Right ventricle myocardium superior (tissue), 1 donor: ENCODE measurements at places on chromosomes 5 and 9. TPM values are rescaled to one million over a fixed set of nuclear protein-coding genes. Genes with fewer than 3 reads are reported as not detected.

The N4BP3 gene
- total RNA-seq = 2.7 TPM

- DNase-seq = peak; percentile 32
These were observed 23.0 kb downstream of the VAV2 start for GRCh38 chr9:133968966-133969617.

GRCh38 chr9:115413304-115413703, 295.3 kb upstream of the TNC start:
- no peak for DNase-seq

- DNase-seq = no peak
These were observed 130.0 kb downstream of the LIFR start for GRCh38 chr5:38426490-38426889.

- DNase-seq = no peak
These were observed 47.6 kb upstream of the JAK2 start for GRCh38 chr9:4937446-4937845.

- DNase-seq = peak; percentile 86
These were observed 15.9 kb downstream of the ENG start for GRCh38 chr9:127838375-127839078.

GRCh38 chr5:105663671-105664070, 2007.1 kb downstream of the EFNA5 start:
- no peak for DNase-seq
